NCI-H2171 (cell line): ENCODE measurements at places on chromosomes 11 and 22.

DNA sequence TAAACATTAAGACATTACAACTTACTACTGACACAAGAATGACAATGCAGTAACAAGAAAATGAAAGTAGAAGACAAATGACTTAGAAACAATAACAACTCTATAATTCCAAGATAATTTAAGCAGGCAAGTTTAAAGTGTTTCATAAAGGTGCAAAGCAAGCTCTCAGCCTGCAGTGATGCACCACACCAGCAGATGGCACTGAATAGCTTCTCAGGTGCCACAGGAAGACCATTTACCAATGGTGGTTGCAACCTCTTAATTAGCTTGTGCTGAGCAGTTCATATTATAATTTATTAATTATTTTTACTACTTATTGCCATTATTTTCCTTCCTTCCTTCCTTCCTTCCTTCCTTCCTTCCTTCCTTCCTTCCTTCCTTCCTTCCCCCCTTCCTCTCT, 60.6 kb downstream of the NXPE2 start:
- DNase-seq = peak; percentile 66

- DNase-seq = no peak
Observed at GRCh38 chr11:103434073-103434411, 324.8 kb downstream of the DYNC2H1 start.

GRCh38 chr22:50485221-50486131, 1.2 kb upstream of the MIOX start:
- DNase-seq = no peak

GRCh38 chr11:101442171-101442570, 141.6 kb downstream of the TRPC6 start:
- no peak for DNase-seq

DNA sequence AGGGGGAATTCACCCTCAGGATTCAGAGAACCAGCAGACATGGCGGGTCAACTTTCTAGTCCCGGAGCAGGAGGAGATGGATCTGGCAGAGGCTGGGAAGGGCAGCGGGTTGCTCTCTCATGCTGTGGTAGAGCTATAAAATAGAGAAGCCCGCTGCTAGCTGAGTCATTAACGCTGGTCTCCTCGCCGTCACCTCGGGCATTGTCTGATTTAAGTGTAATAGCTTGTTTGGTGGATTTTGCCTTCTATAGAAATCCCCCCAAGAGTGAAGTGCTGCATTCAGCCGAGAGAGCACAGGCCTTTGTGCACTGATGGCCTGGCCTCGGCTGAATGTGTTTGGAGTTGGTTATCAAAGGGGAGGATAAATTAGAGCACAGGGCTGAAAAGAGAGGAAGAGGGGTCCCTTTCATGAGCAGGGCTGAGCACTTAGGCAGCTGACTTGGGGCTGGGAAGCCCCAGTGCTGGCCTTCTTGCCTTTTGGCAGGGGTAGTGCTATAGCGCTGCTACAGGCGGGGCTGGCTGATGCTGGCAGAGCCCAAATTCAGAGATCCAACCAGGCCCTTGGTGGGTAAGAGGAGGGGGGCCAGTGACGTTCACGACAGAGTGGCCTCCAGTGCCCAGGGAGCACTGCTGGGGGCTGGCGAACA, 161.1 kb upstream of the CADM1 start:
- DNase-seq = no peak

DNA sequence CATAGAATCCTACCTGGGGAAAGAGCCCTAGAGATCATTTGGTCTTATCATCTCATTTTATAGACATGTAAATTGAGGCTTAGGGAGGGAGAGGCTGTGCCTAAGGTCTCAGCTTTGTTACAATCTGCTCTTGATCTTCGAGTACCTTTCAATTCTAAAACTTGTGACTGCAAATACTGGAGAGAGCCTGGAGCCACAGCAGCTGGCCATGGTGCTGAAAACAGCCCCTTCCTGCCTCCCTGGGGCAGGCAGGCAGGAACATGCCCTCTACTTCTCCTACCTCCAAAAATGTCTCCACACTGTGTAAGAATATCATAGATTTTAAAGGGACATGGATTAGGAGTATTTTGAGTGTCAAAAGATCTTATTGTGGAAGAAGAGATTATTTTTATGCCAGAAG, 52.2 kb downstream of the C22orf42 start:
- no peak for DNase-seq

GRCh38 chr22:40218723-40219294, 41.1 kb downstream of the TNRC6B start:
- no peak for DNase-seq

DNA sequence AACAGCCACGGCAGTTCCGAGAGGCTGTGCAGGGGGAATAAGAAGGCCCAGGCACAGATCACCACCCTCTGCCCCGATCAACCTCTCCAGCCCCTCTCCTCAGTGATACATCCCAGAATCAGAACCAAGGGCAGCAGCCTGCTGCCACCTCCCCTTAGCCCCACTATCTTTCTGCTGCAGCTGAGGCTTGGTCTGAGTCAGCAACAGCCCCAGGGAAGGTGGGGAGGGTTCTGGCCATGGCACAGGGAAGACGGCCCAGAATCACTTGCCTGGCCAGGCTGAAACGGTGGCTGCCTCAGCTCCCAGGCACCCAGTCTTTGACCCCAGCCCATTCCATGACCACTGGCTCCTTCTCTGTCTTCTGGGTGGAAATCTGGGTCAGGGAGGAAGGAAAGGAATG, 2.3 kb downstream of the CHID1 start:
- no peak for DNase-seq

- no peak for DNase-seq
Observed at GRCh38 chr11:96794152-96794551, 404.3 kb downstream of the JRKL start.

GRCh38 chr22:44371741-44372525, 59.2 kb upstream of the SHISAL1 start:
- no peak for DNase-seq

DNA sequence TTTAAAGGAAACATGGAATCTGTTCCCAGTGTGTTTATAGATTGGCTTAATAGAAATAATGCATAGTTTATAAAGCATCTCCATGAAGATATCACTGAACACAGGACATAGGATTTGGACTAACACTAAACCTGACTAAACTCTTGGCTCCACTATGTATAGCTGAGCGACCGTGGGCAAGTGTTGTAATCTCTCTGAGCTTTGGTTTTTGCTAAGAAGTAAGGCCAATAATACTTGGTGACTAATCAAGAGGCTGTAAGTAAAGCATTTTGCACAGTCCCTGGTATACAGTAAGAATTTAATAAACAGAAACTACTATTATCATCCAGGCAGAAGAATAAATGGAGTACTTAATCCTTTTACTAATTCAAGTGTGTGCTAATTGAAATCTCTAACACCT, 125.5 kb upstream of the MTMR2 start:
- no peak for DNase-seq

GRCh38 chr22:28980326-28980725, 81.3 kb downstream of the C22orf31 start:
- DNase-seq = no peak

DNA sequence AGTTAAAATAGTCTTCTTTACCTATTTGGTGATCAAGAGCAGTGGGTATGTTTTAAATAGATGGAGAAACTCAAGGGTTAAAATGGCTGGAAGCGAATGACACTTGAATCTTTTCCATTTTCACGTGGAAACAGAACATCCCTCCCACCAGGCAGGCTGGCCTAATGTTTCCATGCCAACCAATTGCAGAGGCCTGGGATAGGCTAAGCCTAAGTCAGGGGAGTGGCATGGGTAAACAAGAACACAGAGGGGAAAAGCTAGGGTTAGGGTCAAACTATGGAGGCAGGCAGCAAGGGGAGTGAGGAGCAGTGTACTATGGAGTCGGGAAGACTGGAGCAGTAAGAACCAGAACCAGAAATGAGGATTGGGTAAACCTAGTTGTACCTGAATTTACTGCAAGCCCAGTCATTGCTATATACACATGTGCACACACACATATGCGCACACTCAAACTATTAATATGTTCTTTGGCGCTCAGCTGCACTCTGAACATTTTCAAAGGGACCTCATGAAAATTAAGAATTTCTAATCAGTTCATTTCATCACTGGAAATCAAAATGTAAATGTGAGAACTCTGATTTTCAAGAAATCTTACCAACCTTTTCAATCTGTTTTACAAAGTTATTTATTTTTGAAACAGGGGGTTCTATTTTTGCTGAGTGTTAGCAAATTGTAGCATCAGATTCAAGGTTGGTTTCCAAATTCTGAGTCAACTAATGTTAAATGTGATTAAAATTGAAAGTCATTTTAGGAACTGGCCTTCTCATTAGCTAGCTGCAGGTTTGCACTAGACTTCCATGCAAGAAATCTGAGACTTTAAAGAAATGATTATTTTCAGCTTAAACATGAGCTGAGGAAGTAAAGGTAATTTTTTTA, 327.0 kb upstream of the CCDC90B start:
- DNase-seq = no peak

DNA sequence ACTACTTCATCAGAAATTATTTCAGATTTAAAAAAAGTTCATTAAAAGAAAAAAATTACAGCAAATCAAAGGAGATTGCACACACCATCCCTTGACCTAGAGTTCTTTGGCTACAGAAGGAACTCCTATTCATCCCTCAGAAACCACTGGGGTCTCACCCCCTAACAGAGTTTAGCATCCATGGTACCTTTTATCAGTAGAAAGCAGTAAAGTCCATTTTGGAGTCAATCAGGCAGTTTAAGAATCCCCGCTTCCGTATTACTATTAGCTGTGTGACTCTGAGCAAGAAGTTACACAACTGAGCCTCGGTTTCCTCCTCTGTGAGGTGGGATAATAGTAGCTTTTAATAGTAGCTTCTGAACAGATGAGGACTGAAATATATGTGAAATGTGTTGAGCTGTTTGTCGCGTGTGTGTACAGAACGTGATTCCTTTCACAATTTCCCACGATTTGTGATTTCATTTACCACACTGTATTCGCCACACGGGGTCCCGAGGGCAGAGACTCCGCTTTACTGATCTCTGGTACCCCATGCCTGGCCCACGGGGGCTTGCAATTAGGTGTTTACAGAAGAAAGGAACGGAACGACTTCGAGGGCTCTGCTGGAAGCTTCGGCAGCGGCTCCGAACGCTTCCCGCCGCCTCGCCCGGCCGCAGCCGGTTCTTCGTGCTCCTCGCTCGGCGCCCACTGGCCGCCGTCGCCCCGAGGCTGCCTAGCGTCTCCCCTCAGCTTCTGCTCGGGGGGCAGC, 72.5 kb upstream of the ZBED5 start:
- DNase-seq = no peak

DNA sequence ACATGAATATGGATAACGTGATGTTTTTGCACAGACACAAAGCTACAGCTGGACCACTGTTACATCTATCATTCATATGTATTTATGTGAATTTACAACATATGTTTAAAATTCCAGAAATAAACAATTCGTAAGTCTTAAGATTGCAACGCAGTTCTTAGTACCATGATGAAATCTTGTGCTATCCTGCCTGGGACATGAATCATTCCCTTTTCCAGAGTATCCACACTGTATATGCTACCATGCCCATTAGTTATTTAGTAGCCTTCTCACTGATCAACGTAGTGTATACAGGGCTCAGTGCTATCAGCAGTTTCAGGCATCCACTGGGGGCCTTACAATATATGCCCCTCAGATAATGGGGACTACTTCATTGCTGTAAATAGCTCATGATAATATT, 4.3 kb downstream of the ATL3 start:
- no peak for DNase-seq

DNA sequence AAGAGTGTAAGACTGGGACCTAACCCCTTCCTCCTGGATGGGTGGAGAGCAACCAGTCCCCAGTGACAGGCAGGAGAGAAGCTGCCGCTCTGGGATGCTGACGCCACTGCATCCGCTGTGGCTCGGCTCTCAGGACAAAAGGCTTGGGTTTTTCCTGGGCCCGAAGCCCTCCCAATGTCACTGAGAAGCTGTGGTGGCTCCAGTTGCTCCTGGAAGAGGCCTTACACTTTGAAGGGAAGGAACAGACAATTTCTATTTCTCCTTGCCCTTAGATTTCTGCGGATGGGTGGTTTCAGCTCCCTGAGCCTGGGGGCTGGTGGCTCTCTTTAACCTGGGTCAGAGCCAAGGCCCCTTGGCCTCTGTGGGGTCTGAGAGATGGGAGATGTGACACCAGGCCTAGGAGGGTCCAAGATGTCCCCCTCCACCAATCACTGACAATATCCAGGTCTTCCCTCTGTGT, 21.4 kb downstream of the TPBGL start:
- DNase-seq = no peak

DNA sequence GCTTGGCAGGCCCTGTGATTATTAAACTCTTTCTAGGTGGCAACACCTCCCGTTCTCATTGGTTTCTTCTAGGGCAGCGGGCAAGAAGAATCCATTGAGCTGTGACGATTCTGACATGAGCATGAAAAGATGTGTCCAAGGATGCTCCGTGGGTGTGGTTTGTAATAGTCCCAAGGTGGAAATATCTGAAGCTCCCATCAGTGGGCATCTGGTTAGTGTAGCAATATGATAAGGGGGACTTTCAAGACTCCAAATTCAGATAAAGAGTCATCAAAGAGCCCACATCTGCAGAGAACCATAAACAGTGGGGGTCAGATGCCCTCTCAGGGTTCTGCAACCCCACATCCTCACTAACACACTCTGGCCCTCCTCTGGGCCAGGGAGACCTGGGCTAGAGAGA, 42.6 kb downstream of the TST start:
- no peak for DNase-seq

GRCh38 chr11:70364178-70364577, 34.2 kb upstream of the CTTN start:
- no peak for DNase-seq

DNA sequence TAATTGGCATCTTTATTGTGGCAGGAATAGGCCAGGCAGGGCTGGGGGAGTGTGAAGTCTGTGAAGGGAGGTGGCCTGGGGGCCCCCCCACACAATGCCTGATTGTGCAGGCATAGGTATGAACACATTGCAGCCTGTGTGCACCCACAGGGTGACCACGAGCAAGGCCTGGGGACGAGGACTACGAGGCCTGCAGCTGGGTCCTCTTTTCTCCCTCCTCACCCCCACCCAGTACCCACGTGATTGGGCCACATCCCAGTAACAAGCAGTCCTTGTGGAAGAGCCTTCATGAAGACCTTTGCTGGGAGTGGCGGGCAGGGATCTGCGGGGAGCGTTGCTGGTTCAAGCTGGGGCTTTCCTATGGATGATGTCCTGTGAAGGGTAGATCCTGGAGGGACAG, 29.3 kb downstream of the ZBTB16 start:
- no peak for DNase-seq

DNA sequence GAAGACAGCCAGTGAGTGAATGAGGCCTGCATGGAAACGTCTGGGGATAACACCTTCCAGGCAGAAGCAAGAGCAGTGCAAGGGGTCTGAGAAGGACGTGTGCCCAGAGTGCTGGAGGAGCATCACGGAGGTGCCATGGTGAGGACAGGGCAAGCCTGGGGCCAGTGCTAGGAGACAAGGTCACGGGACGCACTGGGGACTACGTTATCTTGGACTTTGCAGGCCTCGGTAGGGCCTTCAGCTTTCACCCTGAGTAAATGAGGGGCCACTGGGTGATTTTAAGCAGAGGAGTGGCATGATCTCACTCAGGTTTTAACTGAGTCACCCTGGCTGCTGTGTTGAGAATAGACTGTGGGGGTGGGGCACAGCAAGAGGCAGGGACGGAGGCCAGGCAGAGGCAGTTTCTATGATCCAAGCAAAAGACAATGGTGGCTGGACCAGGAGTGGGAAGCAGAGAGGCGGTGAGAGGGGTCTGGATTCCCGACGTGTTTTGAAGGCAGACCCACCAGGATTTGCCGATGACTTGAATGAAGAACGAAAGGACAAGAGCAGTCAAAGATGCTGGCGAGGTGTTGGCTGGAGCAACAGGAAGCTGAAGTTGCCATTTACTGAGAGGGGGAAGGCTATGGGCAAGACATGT, 102.7 kb upstream of the PARVA start:
- no peak for DNase-seq
